ENCODE measurements at places on chromosomes 3 and 15. TPM values are rescaled to one million over a fixed set of nuclear protein-coding genes. Genes with fewer than 3 reads are reported as not detected.

XRN1 gene
- 6.8 TPM for total RNA-seq

ENTPD3 gene
- not detected for total RNA-seq

TNFAIP8L3 gene
- 3.9 TPM for total RNA-seq

CKMT1B gene
- 7.6 TPM for total RNA-seq

ARGFX gene
- not detected for total RNA-seq

ABHD10 gene
- total RNA-seq, result 20.5 TPM

CLDN11 gene
- 0.14 TPM for total RNA-seq

ADGRG7 gene
- total RNA-seq, result not detected

SYNPR gene
- total RNA-seq, result not detected

THRB gene
- total RNA-seq, result 0.99 TPM

CHAC1 gene
- 2.6 TPM for total RNA-seq

PP2D1 gene
- total RNA-seq, result not detected

HYAL1 gene
- 0.38 TPM for total RNA-seq

CCRL2 gene
- total RNA-seq, result 0.13 TPM

FSTL1 gene
- total RNA-seq, result 65.7 TPM

ITIH3 gene
- 0.05 TPM for total RNA-seq

Measured in A549 treated with CpdA at 1 μM for 4 hours (cell line).